Activated gamma-delta T cell treated with anti-CD3 and anti-CD28 coated beads, Interleukin-2, amount 50 U/mL, for 16 hours (primary cell): ENCODE measurements at places on chromosomes 6 and 20.

DNA sequence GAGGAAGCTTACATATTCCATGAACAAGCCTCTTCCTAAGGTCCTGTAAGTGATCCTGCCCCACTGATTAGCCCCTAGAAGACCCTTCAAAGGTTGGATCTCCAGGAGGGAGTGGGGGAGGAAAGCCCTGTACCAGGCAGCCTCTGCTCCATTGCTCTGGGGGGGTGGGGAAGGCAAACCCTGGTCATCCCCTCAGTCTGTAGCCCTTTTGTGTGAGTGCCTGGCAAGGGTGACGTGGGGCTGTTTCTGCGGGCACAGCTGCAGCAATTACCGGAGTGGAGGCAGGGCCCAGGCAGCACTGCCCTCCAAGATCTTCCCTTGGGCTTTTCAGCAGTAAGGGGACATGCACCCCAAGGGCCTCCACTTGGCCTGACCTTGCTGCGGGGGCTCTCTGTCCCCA lies at the start of gene MOG:
TSS of gene MOG (plus strand) at position 295 of the 400 bp plus-strand sequence. CDS start 118 bp downstream, outside the sequence.
- no peak for DNase-seq

DNA sequence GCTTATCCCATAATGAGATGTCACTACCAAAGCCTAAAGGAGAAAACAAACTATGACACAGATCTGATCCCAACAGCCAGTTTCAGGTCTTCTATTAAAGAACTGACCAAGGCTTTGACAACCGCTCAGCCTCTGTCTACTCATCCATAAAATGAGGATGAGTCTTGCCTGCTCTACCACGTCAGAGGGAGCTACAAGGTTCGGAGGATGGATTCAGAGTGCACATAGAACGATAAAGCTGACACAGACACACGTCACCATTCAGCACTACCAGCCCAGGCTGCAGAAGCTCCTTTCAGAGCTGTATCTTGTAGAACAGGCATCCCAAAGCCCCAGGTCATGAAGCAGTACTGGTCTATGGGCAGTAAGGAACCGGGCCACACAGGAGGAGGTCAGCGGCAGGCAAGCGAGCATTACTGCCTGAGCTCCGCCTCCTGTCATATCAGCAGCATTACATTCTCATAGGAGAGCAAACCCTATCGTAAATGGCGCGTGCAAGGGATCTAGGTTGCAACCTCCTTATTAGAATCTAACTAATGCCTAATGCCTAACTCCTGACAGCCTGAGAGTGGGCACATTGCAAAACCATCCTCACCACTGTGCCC lies 25.1 kb downstream of the KIF16B start:
- DNase-seq = no peak

GRCh38 chr6:169677096-169677495 lies 24.7 kb downstream of the WDR27 start:
- DNase-seq = no peak

DNA sequence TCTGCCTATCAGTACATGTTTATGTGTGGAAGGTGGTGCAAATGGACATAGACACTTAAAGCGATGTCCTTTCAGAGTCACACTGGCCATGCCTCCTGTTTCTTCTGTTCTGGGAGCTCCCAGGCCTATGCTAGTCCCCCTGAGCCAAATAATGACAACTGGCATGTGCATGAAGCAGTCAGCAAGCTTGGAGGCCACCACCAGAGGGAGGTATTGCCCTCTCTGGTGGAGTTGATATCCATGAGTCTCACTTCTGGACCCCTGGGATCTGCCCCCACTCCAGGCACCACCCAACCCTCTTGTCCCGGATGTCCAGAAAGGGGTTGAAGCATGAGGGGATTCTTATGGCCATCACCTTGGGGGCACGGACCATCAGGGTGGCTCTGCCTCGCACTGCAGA lies 172.2 kb downstream of the AIG1 start:
- DNase-seq = no peak

DNA sequence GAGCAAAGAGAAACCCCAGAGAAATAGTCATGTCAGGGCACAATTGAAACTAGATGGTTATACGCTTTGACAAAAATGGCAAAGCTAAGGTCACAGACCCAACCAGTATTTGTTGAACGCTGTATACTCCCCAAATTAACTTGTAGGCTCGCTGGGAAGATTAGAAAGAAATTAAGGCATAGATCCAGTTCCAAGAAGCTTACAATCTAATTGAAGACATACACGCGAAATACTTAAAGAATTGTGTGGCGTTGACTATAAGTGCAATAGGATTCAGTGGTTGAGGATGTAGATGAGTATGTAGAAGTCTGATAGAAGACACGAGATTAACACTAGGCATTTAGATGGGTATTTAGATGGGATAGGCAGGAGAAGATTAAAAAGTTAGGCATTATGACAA lies 525 bp downstream of the FAM229B start:
- DNase-seq = no peak

GRCh38 chr20:53943522-53944291 lies 126.7 kb downstream of the BCAS1 start:
- DNase-seq = no peak
